Esophagus squamous epithelium (tissue), 5 donors: ENCODE measurements at places on chromosomes 3 and 15.

- DNase-seq, result no peak
Measured at GRCh38 chr15:45921376-45921775, 286.5 kb downstream of the SQOR start.

DNA sequence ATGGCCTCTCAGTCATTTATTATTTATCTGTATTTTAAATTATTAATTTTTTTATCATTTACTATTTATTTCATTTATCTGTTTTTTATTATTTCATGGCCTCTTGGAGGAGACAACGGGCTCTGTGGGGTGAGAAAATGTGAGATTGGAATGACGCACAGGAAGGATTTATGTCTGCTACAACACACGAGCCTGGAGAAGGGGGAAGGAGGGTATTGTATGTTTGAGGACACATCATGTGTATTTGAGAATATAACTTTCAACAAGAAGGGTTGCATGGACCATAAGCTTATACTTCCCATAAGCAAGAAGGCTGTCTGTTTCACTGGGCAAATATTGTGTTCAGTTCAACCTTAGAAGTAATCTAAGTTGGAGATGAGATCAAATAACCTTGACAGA, 31.7 kb downstream of the LSM3 start:
- no peak for DNase-seq

DNA sequence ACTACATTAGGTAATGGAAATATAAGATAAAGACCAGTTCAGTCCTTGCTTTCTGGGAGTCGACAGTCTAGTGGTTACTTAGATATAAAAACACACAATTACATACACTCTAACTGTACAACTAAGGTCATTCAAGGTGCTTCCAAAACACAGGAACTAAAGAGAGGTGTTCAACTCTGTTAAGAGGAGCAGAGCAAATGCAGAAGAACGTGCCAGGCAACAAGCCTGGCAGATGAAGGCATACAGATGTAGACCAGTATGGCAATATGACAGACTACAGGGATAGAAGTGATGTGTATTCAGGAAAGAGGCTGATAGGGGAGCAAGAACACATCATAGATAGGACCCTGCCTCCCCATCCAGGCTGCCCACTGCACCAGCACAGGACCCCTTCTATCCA, 78.3 kb downstream of the CBLB start:
- DNase-seq, result no peak

DNA sequence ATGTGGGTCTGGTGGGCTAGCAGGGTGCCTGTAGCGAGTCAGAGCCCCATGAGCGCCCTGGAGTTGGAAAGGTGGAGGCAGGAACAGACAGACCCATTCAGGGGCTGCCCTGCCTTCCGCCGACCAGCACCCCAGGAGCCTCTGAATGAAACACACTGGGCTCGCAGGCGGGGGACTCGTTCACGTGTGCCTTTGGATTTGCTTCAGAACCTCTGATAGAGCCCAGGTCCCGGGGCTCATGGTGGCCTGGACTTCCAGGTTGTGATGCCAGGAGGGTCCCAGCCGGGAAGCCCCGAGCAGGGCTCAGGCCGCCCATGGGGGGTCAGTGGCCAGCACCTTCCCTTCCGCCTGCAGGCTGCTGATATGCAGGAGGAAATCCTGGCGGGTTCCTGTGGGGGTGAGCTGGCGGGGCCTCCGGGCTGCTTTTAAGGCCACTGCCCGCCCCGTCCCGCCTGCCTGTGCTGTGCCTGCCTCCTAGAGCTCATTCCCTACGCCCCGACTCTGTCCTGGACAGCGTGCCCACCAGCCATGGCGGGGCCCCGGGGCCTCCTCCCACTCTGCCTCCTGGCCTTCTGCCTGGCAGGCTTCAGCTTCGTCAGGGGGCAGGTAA, at the start of gene STAB1:
Gene STAB1, plus strand, starts transcription at position 453 of the 610 bp plus-strand sequence. Its CDS starts 76 bp downstream, at position 529.
- no peak for DNase-seq

- no peak for DNase-seq
Measured at GRCh38 chr3:123314359-123315270, 112.9 kb downstream of the SEC22A start.

- DNase-seq, result no peak
Measured at GRCh38 chr3:45551214-45552010, 43.1 kb upstream of the LIMD1 start.

DNA sequence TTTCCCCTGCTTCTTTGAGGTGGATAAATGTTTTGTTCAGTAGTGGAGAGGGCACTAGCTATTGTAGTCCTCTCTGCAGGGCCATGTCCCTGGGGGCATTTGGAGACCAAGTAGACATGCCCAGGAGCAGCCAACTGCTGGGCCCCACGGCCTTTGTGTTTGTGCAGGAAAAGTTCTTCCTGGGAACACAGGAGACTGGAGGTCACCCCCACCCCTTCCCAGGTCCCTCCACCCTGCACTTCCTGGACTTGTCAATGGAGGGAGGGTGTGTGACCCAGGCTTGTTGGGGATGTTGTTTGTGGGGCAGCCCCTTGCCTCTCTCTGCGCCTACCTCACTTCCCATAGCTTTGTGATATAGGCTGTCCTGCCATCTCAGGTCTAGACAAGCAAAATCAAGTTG, 317.0 kb upstream of the LRRFIP2 start:
- no peak for DNase-seq

DNA sequence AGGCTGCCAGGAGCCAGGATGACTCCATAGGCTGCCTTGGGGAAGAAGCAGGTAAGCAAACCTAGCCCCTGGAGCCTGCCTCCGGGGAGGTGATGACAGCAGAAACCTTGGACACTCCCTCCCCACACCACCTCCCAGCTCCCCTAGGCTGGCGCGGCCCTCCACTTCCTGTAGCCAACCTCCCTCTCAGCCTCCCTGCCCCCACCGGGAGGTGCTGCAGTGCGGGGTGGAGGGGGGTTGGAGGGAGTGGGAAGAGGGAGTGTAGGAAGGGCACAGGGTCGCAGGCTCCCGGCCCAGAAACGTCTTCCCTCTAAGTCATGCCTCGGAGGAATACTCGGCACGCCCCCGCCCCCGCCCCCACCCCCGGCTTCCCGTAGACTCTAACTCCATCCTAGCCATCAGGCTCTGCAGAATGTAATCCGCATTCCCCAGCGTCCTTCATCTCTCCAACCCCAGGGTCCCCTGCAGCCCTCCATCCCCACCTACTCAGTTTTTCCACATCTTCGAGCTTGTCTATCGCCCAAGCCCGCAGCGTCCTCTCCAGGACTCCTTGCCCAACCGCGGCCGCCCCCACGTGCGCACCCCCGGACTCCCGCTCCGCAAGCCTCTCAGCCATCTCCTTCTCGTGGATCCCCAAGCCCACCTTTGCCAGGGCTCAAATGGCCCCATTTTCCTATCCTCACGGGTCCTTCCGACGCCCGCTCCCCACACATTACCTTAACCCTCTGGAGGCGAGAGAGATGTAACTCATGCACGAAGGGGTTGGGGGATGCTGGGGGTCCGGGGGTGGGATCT, 528 bp downstream of the LPCAT4 start:
- no peak for DNase-seq

GRCh38 chr3:27976933-27977332, 254.8 kb upstream of the EOMES start:
- DNase-seq, result no peak

DNA sequence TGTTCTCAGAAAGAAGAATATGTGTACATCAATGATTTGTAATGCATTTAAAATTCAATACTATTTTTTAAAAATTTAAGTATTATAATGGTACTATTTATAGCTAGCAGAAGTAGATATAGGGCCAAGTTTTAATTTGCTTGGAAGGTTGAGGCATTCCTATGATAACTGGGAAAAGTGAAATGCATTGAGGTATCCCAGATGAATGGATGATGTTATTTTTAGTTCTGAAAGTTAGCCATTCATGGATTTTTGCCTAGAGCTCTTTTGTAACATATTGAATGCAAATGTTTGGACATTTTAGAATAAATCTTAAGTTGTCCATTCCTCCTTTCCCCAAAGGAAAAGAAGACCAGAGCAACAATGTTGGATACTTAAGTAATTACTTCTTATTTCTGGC, 47.6 kb downstream of the GAP43 start:
- no peak for DNase-seq

GRCh38 chr15:42065468-42065867, 28.9 kb downstream of the PLA2G4D start:
- DNase-seq, result no peak

GRCh38 chr3:44179246-44179645, 62.4 kb upstream of the TOPAZ1 start:
- no peak for DNase-seq

DNA sequence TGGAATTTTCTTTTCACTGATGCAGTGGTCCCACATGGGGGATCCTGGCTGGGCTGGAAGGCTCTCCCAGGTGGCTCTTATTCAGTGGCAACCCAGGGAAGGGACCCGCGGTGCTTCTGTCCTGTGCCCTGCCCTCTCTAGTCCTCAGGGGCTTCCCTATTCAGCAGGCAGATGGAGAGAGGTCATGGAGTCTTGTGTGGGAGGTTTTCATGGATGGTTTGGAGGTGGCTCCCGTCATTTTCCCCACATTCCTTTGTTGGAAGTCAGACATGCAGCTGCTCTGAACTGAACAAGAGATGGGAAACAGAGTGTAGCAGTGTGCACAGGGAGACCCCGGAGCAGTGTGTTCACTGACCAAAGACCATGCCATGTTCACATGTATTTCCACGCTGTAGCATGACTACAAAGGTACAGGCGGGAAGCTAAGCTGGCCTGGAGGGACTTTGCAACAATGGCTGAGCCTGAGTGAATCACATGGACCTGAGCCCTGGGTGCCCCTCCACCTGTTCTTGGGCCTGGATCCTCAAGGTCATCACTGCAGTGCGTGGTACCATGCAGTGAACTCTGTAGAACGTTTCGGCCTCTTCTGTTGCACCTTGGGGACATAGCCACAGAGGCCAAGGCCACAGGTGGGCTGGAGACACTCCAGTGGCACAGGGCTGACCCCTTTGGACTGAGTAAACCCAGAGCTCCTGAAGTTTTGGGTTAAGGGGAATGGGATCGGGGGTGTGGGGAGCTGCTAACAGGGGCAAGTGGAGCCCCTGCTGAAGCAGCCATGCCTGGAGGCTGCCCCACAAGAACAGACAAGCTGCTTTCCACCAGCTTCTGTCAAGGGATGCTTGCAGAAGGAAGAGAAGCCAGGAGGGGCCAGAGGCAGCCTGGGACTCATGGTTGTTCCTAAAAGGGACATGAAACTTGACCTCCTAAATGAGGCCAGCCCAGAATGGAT, 123.0 kb downstream of the ASB7 start:
- no peak for DNase-seq

DNA sequence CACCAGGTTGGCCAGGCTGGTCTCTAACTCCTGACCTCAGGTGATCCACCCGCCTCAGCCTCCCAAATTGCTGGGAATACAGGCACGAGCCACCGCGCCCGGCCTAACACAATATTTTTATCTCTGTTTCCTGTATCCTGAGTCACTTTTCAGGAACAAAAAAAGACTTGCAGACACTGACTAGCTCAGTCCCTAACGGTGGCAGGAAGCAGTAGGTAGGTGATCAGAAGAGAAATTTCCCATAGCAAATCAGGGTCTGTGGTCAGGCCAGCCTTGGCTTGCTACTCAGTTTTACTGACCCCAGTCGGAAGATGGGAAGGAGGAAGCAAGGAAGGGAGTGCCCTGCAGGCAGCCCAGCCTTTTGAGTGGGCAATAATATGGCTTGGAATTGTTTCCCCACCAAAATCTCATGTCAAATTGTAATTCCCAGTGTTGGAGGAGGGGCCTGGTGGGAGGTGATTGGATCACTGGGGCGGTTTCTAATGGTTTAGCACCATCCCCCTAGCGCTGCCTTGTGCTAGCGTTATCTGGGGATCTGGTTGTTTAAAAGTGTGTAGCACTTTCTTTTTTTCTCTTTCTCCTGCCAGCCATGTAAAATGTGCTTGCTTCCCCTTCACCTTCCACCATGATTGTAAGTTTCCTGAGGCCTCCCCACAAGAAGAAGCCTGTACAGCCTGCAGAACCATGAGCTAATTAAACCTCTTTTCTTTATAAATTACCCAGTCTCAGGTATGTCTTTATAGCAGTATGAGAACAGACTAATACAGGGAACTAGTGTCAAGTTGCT, 19.5 kb upstream of the CDCP1 start:
- no peak for DNase-seq

GRCh38 chr15:91787198-91787597, 66.3 kb upstream of the SLCO3A1 start:
- DNase-seq, result no peak

DNA sequence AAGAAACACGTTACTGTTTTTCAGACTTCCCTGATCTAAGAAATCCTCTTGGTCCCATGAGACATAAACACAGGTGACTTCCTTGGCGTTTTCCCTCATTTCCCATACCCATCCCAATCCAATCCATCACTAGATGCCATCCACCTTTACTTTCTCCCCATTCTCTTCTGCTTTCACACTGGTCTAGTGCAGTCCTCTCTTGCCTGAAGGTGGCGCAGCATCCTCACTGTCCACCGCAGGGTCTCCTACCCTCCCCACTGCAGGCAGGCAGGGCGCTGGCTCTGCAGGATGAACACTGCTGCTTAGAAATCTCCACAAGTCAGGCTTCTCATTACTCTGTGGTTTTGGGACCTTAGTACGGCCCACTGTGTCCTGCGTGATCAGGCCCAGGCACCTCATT, 58.2 kb downstream of the RAB7A start:
- no peak for DNase-seq

- no peak for DNase-seq
Measured at GRCh38 chr3:152232001-152232400, 36.7 kb upstream of the MBNL1 start.

- DNase-seq, result no peak
Measured at GRCh38 chr15:90593499-90594158, 63.9 kb downstream of the CRTC3 start.

DNA sequence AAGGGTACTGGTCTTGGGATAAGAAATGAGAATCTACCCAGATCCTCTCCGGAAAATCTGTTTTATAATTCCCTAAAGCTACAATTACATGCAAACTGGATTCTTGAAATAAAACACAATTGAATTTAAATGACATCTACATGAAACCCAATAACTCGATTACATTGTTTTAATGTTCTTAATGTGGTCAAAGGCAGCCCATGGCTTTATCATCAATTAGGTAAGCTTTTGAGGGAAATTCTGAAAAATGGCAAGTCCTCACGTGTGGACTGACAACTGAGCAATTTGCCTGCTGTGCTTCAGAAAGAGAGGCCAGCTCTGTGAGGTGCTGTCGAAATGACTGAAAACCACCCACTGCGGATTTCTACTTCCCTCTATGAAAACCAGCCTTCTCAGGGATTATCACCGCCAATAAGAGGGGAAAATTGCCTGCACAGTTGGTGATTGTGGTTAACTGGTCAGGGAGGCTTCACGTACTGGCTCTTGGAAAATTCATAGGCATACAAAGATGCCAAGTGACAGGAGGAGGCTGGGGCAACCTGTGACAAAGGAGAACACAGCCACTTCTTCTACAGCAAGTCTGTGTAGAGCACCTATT, 200.8 kb upstream of the SLCO3A1 start:
- DNase-seq, result no peak

GRCh38 chr3:119555929-119556328, 3.5 kb downstream of the CD80 start:
- DNase-seq, result no peak

GRCh38 chr3:169813757-169814517, 1.2 kb upstream of the LRRC34 start:
- DNase-seq, result no peak
